ENCODE measurements at places on chromosomes 11 and 22.

DNA sequence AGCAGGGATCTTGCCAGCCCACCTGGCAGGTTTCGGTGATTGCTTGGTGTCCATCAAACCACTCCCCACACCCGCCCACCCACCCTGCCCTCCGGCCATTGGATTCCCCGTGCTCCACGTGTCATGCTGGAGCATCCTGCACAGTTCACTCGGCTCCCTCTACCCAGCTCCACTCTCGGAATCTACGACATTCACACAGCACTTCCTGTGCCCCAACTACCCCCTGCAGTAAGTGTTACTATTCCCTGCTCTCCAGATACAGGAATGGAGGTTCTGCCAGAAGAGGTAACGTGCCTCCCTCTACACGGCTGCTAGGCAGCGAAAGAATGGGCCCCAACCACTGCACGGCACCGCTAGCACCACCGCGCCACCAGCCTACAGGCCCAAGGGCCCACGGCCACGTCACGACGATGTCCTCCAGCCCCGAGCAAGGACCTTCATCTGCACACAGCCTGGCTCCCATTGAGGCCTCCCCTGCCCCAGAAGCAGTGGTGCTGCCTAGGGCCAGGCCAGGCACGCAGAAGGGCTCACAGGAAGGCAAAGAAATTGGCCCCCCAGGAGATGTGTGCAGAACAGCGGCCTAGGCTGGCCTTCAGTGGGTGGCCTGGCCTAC is 27.6 kb downstream of the WNT7B start:
- DNase-seq: no peak

GRCh38 chr22:44389181-44389580 is 76.4 kb upstream of the SHISAL1 start:
- no peak for DNase-seq

- no peak for DNase-seq
These were observed 100.3 kb upstream of the TEAD1 start for GRCh38 chr11:12573707-12574485.

GRCh38 chr22:45150139-45150538 is 13.6 kb upstream of the NUP50 start:
- no peak for DNase-seq
